T1000 (cell line): ENCODE measurements at places on chromosomes 12 and 14.

GRCh38 chr14:75213172-75213571, 36.8 kb upstream of the TMED10 start:
- no peak for DNase-seq

DNA sequence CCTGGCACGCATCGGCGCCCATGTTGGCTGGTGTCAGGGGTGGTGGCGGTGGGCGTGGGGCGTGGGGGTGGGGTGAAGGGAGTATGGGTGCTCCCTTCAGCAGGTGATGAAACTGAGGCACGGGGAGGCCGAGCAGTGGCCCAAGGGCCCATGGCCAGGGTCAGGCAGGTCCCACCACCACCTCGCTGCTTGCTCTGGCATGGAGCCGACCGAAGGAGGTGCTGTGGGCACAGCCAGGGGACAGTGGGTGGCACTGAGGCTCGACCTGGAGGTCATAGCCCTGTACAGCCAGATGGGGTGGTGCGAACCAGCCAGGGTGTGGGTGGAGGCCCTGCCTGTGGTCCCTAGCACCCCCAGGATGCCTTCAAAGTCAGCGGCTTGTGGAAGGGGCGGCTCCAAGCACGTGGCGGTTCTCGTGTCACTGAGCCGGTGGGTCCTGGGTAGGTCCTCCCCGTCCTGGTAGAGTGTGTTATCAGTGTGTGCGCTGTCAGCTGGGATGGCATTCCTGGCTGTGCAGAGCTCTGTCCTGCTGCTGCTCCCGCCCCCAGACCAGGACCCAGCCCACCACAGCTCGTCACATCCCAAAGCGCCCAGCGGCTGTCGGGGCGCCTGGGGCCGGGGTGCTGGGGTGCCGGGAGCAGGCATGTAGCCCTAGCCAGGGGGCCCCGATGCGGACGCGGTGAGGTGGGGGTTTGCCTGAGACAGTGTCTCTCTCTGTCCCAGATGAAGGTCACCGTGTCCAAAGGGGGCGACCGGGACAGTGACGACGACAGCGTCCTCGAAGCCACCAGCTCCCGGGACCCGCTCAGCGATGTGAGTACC, 35.3 kb downstream of the FBRSL1 start:
- DNase-seq: no peak

GRCh38 chr12:100127766-100128511, 14.7 kb downstream of the BLTP3B start:
- no peak for DNase-seq

DNA sequence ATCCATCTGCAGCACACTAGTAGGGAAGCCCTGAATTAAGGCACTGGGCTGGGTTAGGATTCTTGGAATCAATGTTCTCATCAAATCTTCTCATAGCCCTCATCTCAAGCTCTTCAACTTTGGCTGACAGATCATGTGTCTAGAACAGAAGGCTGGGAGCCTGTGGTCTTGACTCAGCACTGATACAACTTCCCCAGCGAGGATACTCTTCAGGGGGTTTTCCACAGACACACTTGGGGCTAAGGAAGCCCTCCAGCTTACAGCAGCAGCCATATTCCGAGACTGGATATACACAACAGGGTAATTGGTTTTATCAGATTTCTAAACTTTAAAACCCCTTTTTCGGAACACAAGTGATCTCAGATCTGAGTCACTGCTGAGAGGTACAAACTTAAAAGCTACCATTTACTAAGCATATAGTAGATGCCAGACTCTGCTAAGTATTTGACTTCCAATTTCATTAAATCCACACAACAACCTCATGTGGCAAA, 3.5 kb downstream of the FMNL3 start:
- DNase-seq: no peak

- no peak for DNase-seq
These were observed 94.1 kb downstream of the SLC2A13 start for GRCh38 chr12:40011775-40012129.

- DNase-seq: no peak
These were observed 9.1 kb upstream of the NKX2-8 start for GRCh38 chr14:36591482-36591881.

DNA sequence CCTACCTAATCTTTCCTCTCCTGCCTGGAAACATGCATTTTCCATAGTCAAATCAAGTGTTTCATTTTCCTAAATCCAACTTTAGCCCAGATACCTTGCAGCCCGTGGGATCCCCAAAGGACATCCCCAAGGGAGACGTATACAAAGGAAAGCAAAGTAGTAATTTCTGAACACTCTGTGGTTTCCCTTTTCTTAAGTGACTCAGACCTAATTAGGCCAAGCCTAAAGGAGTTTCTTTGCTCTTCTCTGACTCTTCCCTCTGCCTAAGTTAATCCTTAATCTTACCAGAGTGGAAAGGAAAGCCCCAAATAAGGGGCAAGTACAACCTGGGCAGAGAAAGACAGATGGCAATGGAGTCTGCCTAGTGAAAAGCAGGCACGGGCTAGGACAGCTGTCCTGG, 250.3 kb downstream of the SPTSSA start:
- no peak for DNase-seq

GRCh38 chr12:1927051-1927680, 8.7 kb upstream of the CACNA2D4 start:
- DNase-seq: no peak

GRCh38 chr14:40265096-40265495, 832.9 kb upstream of the FBXO33 start:
- no peak for DNase-seq

GRCh38 chr14:105774001-105774400, 247.6 kb downstream of the TMEM121 start:
- DNase-seq: no peak

GRCh38 chr12:27524494-27524835, 459 bp downstream of the PPFIBP1 start:
- no peak for DNase-seq

- DNase-seq: no peak
These were observed 33.0 kb upstream of the BICDL1 start for GRCh38 chr12:119956047-119956446.

DNA sequence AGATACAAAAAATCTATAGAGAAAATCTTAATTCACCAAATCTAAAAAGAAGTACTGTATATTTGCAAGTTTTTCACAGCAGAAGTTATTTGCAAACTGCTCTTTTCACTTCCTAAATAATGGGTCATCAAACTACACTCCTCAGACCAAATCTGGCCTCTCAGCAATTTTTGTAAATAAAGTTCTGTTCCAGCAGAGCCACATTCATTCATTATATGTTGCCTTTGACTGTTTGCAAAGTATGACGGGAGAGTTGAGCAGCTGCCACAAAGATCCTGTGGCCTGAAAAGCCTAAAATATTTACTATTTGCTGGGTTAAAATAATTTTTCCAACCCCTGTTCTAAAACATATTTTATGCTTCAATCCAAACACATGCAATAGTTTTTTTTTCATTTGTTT, 1222.3 kb upstream of the SEL1L start:
- no peak for DNase-seq

GRCh38 chr14:34843011-34843554, 32.1 kb downstream of the BAZ1A start:
- DNase-seq: no peak

- DNase-seq: no peak
These were observed 123.9 kb downstream of the PRMT8 start for GRCh38 chr12:3614806-3615466.

GRCh38 chr12:89418228-89418910, 66.1 kb upstream of the DUSP6 start:
- DNase-seq: no peak

GRCh38 chr14:65028937-65029336, 42.2 kb downstream of the FNTB start:
- no peak for DNase-seq

GRCh38 chr14:35879654-35880249, 53.6 kb downstream of the BRMS1L start:
- DNase-seq: no peak

DNA sequence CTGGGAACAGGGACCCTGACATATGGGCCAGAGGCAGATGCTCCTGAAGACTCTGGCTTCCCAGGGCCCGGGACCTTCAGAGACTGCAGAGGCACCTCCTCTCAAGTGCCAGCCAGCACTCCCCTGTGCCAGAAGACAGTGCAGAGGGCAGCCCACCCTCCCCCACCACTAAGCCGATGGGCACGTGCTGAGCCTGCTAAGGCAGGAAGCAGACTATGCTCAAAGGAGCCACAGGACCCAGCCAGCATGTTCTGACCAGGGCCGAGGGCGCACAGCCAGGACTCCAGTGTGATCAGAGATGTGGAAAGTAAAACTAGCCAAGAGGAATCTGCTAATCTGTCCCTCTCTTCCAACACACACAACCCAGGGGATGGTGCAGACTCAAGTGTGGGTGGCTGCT, 29.8 kb downstream of the DIO3 start:
- DNase-seq: no peak

DNA sequence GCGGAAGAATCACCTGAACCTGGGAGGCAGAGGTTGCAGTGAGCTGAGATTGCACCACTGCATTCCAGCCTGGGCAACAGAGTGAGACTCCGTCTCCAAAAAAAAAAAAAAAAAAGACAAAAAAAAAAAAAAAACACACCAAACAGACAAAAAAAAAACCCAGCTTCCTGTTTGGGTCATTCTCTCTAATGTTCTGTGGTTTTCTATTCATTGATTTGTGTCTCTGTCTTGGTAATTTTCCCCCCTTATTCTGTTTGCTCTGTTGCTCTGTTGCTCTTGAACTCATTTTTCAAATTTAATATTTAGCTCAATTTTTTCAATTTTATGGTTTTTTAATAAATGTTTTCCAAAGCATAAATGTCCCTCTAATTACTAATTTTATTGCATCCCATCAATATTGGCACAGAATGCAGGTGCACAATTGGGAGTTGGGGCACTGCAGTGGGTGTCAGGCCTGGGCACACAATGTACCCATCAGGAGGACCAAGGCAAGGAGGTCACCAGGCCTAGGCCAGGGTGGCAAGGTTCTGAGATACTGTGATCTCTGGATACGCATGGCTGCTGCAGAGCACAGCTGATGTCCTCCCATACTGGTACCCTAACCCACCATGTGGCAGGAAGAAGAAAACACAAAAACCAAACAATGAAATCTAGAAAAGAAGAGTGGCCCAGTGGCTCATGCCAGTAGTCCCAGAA, 8.0 kb upstream of the GNPTAB start:
- DNase-seq: no peak

GRCh38 chr14:100832311-100832960, 6.5 kb downstream of the MEG3 start:
- no peak for DNase-seq

DNA sequence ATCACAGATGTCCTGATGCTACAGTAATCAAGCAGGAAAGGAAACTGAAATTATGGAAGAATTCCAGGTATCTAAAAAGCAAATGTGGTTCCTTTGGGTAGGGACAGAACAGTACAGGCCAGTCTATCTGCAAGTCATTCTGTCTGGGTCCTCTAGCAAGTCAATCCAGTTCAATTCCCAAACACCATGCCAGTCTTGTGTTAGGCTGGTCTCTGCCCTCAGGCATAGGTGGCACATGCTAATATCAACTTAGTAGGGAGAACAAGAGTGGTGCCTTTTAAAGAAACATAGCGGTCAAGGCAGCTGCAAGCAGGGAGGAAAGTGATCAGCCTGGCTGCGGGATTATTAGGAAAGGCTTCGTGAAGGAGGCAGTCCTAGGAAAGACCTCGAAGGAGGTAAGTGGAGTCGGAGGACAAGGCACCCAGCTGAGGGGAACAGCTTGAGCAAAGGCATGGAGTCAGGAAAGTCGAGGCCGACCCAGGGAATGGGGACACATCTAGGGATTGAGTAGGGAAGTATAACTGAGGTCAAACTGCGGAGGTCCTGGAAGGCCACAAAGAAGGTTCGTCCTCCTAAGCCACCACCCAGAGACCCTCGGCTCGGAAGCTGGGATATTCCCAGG, 3.8 kb upstream of the PLEKHG6 start:
- DNase-seq: no peak

DNA sequence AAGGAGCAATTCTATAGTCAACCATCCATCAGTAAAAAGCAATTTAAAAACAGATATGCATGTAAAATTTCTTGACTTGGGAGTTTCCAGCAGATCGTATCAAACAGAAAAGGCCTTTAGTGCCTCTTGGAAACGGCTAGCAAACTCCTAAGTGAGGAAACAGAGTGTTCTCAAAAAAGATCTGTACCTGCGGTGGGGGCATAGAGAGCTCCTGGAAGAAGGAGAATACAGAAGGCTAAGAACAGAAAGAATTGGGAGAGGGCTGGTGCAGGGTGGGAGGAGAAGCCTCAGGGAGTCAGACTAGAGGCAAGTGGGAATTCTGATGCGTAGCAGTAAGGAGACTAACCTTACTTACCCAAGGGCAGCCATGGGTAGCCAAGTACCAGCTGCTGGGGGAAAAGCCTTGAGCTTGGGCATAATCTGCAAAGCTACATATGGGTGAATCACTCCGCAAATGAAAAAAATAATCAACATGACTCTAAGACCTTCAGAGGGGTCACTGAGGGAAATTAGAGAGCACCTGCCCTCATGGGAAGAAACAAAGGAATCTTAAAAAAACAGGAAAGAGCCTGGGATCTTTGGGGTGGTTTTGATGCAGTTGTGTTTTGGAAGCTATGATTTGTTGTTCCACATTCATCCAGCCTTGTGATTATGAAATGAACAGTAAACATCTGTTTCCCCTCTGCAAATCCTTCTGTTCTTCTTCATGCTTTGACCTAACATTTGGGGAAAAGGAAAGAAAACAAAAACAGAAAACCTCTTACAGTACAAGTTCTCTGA, 10.4 kb downstream of the RHOJ start:
- DNase-seq: no peak

- no peak for DNase-seq
These were observed 67.0 kb downstream of the FBXW8 start for GRCh38 chr12:116977465-116978380.

DNA sequence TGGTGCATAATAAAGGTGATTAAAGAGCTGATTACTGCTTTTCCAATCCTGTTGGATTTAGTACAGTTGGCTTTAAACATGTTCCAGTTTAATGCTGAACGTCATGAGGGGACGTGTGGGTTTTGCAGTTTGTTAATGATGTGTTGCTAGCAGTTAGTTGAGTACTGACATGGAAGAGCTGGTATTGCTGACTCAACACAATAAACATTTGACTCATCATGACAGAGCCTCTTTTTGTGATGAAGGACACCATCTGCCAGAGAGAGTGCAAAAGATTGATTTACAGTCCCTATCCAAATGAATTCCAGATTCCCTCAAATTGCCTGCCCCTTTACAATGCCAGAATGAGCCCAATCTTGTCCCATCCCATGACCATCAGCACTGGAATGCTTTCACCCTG, 346.2 kb upstream of the PRICKLE1 start:
- DNase-seq: no peak

- DNase-seq: no peak
These were observed 46.7 kb downstream of the KICS2 start for GRCh38 chr12:64175254-64175945.

DNA sequence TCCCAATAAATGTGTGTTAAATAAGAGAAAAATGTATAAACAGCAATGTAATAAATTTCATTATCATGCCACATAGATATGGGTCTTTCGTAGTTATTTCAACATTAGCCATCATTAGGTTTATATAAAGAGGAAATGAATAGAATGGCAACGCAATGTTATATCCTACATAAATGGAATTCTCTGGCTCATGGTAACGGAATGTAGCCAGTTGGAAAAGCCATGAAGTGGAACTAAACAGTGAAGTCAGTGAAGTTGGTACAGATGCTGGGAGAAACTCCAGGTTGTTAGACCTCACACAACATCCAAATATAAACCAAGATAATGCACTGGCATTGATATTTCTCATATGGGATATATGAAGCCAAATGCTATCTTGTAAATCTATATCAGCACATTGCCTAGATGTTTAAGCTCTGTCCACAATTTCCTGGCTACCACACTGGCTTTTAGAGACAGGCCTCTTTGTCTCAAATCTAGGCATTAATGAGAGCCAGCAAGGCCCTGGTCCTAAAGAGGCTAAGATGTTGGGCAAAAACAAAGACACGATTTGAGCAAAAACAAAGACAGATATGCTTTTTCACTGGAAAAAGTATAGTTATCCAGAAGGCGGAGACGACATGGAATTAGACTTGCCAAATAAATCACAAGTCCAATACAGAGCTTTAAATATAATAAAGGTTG, 861.0 kb downstream of the RPS29 start:
- no peak for DNase-seq
